ENCODE measurements at places on chromosomes 7 and 10. TPM values are rescaled to one million over a fixed set of nuclear protein-coding genes. Genes with fewer than 3 reads are reported as not detected.

Gene KCNH2
- total RNA-seq = 7.7 TPM

Gene CC2D2B
- total RNA-seq = 0.71 TPM

Gene CYTH3
- 9.7 TPM for total RNA-seq

Gene CALHM2
- 1.2 TPM for total RNA-seq

Gene NAT16
- total RNA-seq = 0.84 TPM

Data from H1 (cell line).